ENCODE measurements at places on chromosomes 7 and 10.

GRCh38 chr7:94294471-94295131, 100.1 kb upstream of the COL1A2 start:
- DNase-seq: no peak

GRCh38 chr10:93149761-93150160, 76.1 kb downstream of the CYP26A1 start:
- no peak for DNase-seq

- DNase-seq: no peak
Measured at GRCh38 chr7:674454-675410, 51.8 kb upstream of the DNAAF5 start.

DNA sequence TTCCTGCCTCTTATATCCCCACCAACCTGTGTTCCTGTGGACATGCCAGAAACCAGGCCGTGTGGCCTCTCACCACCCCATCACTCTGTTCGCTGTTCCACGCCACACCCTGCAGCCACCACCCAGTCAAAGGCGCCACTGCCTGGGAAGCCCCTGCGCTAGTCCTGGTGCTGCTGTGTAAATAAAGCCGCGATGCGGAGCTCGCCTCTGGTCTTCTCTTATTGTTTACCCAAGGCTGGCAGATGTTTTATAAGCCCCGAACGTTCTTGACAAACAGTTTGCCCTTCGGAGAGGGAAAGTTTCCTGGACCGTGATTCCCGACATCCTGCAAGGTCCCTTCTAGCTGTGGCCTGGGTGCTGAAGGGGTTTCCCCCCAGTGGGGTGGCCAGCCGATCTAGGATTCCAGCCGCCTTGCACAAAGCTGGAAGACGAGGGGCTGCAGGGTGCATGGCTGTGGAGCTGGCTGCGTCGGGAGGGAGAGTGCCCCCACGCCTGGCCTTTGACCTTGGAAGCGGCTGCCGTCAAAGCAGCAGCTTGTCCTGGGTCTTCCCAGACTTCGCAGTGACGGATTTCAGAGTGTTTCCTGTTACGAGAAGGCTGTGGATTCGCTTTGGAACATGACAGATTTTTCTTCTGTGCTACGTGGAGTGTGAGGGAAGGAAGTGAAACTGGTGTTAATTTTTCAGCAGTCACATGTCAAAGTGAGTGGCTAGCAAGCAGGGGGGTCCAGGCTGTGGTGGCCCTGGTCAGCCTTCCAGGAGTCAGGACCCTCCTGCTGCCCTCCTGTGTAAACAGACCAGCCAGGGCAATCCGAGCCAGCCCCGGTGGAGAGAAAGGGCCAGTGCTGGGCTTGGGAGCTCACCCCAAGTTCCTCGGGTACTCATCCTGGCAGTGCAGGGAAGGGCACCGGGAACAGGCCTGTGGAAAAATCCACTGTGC, 61.6 kb downstream of the LHPP start:
- no peak for DNase-seq

GRCh38 chr7:40156988-40157387, 22.2 kb downstream of the SUGCT start:
- DNase-seq: no peak

GRCh38 chr7:70036695-70037094, 438.4 kb downstream of the AUTS2 start:
- no peak for DNase-seq

- DNase-seq: no peak
Measured at GRCh38 chr7:24191362-24191761, 92.6 kb upstream of the NPY start.

DNA sequence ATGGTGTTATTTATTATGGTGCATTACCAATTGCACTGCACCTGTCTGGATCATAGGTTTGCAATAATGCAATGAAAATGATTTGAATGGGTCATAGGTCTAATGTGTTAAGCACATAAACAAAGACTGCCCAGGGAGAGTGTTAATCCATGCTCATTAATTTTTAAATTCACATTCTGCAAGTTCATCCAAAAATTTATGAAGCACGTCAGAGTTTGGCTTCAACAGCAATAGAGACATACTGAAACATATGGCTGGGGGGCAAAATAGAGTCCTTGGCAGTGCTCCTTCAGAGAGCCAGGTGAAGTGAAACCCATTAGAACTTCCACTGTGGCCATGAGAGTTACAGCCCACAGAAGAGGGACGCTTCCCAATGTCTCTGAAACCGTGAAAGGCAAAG, 441.1 kb downstream of the POM121L12 start:
- DNase-seq: no peak

- DNase-seq: no peak
Measured at GRCh38 chr7:2982401-2982800, 61.3 kb downstream of the CARD11 start.
